ENCODE measurements at places on chromosomes 5 and 9. TPM values are rescaled to one million over a fixed set of nuclear protein-coding genes. Genes with fewer than 3 reads are reported as not detected.

PCSK5 gene
- 6.8 TPM for total RNA-seq

IQGAP2 gene
- 3.4 TPM for total RNA-seq

REEP2 gene
- total RNA-seq: 5.4 TPM

TGFBI gene
- 33.0 TPM for total RNA-seq

ENHO gene
- 0.75 TPM for total RNA-seq

DNA sequence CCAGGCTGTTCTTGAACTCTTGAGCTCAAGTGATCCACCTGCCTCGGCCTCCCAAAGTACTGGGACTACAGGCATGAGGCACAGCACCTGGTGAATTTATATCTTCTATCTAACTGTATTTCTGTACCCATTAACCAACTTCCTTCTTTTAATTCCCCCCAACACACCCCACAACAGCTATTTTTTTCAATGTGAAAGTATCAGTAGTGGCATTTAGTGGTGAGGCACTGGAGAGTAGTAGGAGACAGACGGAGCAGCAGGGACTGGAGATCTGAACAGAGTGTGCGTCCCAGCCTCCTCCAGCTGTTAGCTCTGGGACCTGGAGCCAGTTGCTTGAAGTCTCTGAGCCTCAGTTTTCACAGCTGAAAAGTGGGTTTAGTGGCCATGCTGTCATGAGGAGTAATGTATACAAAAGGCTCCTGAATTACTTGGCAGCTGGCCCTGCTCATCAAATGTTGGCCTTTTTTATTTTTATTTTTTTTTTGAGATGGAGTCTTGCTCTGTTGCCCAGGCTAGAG lies 11.0 kb upstream of the EEIG1 start:
- no peaks in the 10 kb centered on the region for H3K36me3 ChIP-seq
- H3K27me3 ChIP-seq: no peaks in the 10 kb centered on the region
- DNase-seq: no peak
- H3K27ac ChIP-seq: no peak overlapping the region

GRCh38 chr5:86596476-86596875 lies 21.3 kb upstream of the COX7C start:
- no peak overlapping the region for H3K27ac ChIP-seq
- H3K4me3 ChIP-seq: no peak overlapping the region
- no peaks in the 10 kb centered on the region for H3K36me3 ChIP-seq
- no peaks in the 10 kb centered on the region for H3K27me3 ChIP-seq
- DNase-seq: no peak

GRCh38 chr9:23783509-23783908 lies 42.5 kb downstream of the ELAVL2 start:
- H3K27ac ChIP-seq: no peak overlapping the region
- no peaks in the 10 kb centered on the region for H3K27me3 ChIP-seq
- no peaks in the 10 kb centered on the region for H3K36me3 ChIP-seq
- no peak for DNase-seq

DNA sequence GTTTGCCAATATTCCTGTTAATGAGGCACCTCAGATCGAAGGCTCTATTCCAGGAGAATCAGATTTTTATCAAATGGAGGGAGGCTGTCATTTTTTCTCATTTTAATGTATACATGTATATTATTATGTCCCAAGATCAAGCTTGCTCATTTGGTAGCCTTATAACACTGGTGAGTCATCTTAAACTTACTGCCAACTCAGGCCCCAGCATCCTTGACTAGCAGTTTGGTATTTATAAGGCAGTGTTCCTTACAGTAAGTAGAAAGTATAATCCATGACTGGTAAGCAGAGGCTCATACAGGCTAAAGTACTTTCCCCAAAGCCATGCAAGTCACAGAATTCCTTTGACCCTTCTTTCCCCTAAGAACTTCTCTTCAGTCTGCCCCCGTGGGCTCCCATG lies 90.7 kb upstream of the NR3C1 start:
- no peaks in the 10 kb centered on the region for H3K27me3 ChIP-seq
- H3K4me3 ChIP-seq: no peak overlapping the region
- no peak overlapping the region for H3K27ac ChIP-seq
- no peak for DNase-seq

GRCh38 chr9:130200038-130200849 lies 28.0 kb downstream of the NCS1 start:
- H3K27ac ChIP-seq: no peak overlapping the region
- H3K27me3 ChIP-seq: no peaks in the 10 kb centered on the region
- no peak overlapping the region for H3K4me3 ChIP-seq
- H3K36me3 ChIP-seq: no peaks in the 10 kb centered on the region
- H3K4me1 ChIP-seq: no peaks in the 10 kb centered on the region
